ENCODE measurements at places on chromosomes 1 and 21.

- DNase-seq, result no peak
Measured at GRCh38 chr1:115694805-115695204, 53.0 kb downstream of the VANGL1 start.

DNA sequence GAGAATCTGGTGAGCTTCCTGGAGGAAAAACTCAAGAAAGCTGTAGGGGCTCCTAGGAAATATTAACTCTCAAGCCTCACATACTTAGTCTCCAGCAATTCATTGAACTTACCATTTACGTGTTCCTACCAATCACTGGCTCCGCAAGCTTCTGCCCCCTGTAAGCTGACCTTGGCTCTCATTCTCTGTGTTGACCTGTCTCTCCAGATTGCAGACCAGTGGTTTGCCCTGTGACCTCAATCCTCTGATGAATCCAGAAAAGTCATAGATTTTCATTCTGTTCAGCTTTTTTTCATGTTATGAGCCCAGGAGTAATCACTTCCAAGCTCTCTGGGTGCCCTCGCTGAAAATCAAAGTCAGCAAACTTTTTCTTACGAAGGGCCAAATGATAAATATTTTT lies 241.9 kb downstream of the DSCAM start:
- DNase-seq, result no peak

- DNase-seq, result no peak
Measured at GRCh38 chr1:234699795-234700665, 90.1 kb upstream of the IRF2BP2 start.

GRCh38 chr1:20982316-20982715 lies 194.4 kb downstream of the EIF4G3 start:
- DNase-seq, result no peak

DNA sequence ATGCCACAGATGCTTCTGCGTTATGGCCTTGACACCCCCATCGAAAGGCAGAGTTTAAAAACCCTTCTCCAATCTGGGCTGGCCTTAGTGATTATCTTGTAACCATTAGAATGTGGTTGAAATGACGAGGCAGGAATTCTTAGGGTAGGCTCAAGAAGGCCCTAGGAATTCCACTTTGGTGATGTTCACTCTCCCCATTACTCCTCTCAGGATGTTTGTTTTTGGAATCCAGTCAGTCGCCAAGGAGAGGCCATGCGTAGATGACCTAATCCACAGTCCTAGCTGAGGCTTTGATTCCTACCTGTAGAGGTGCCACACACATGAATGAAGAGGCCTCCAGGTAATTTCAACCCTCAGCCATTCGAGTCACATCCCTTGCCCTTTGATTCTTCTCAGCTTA lies 318.2 kb downstream of the NEGR1 start:
- DNase-seq, result no peak

DNA sequence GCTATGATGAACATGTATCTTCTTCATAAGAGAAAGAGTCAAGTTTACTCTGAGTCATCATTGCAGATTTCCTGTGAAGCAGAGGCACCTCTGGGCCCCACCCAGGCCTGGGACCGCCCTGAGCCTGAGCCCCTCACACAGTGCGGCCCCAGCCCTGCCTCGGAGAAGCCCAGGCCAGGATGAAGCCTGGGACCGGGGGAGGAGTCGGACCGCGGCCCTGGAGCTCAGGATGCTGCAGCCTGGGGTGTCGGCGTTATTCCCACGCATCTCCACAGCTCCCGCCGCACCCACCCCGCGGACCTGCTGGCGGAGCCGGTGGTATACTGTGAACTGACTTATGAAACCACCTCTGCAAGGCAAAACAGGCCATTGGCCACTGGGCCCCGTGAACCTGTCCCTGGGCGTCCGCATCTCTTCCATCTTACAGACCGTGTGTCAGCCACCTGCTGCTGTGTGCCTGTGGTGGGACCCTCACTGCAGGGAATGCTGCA lies 2.4 kb upstream of the COL6A1 start:
- DNase-seq, result no peak

DNA sequence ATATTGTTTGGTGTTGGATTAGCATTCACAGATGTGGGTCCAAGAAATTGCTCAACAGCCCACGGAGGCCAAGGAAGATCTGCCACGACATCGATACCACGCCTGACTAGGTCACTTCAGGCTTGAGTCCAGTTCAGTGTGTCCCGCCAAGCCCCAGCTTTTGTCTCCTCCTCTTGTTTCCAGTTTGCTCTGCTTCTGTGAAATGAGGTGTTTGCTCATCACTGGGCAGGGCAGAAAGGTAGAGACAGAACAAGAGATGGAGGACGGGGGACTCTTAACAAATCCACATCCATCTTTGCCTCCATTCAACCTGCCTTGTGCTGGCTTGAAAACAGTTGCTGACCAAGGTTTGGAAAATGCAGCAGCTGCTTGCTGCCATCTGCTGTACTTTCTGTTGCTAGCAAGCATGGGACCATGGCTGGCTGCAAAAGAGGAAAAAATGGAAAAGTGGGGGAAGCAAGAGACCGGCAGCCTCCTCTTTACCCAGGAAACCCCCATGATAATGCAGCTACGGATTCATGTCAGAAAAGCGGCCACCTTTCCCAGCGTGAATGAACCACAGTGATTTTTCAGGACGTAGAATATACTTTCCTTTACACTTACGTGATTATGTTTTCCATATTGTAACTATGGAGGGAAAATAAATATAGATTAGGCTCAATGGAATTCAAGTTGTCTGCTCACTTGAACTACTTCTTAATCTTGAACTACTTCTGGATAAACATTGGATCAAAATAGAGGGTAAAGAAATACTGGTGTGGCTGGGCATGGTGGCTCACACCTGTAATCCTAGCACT lies 80.2 kb upstream of the GREM2 start:
- DNase-seq, result no peak

GRCh38 chr1:33599516-33600115 lies 127.2 kb downstream of the ZSCAN20 start:
- no peak for DNase-seq

GRCh38 chr21:44506279-44507255 lies 33.4 kb downstream of the KRTAP10-1 start:
- no peak for DNase-seq

- DNase-seq, result no peak
Measured at GRCh38 chr1:168293356-168293755, 12.7 kb downstream of the TBX19 start.

DNA sequence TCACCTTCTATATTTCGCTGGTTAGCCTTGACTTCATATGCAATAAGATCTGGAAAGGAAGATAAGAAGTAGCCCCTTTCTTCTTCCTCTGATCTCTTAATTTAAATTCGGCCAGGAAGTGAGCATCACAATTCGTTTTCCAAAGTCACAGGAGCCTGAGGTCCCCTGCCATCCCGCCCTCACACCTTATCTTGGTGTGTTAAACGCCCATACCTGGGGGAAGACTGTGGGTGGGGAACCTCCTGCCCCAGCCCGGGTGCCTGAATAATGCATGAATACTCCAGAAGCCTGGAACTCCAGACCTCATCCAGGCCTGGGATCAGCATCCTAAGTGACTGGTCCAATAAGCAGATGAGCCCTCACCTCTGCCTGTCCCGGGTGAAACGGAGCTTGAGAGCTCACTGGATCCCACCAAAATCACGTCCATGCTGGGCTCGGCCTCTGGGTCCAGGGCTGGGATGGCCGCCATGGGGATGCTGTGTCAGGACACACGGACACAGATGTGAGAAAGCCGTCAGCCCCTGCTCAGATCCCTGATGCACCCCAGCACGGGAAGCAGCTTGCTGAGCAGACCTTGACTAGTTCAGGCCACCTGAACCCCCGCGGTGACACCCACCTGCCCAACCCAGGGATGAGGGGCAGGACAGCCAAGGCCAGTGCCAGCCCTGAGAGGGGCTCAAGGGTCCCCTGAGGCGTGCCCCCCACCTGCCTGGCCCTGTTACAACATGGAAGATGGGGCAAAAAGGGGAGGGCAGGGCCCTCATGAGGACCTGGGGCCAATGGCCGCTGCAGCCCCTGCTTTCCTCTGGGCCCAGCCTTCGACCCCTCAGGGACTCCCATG lies 686 bp downstream of the DNMT3L start:
- no peak for DNase-seq

- DNase-seq, result no peak
Measured at GRCh38 chr1:87462894-87463293, 134.2 kb downstream of the LMO4 start.

DNA sequence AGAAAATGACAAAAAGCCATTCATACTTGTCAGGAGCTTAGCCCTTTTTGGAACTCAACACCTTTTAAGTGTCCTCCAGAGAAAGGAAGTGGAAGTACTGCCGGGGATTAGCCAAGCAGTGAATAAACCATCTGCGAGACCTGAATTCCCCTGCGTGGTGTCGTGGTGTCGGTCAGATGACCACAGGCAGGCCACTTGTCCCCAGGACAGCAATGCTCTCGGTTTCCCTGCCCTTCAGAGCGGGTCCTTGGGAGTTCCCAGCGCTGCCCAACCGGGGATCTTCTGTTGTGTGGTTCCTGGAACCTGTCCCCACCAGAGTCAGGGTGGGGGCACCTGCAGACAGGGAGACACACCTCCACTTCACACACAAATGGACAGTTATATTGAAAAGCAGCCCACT lies 9.2 kb downstream of the GPR157 start:
- no peak for DNase-seq

DNA sequence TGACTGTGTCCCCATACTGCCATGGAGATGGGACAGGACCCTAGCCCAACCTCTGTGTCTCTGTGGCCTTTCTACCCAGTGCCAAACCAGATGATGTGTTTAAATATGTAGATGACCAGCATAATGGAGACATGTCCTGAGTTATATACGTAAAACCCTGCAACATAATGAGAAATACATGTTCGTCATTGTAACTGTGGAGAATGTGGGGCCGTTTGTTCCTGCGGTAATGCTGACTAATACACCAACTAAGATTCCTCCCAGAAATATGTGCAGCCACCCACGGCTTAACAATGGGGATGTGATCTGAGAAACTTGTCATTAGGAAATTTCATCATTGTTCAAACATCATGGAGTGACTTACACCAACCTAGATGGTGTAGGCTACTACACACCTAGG lies 71.7 kb upstream of the SIM2 start:
- no peak for DNase-seq

DNA sequence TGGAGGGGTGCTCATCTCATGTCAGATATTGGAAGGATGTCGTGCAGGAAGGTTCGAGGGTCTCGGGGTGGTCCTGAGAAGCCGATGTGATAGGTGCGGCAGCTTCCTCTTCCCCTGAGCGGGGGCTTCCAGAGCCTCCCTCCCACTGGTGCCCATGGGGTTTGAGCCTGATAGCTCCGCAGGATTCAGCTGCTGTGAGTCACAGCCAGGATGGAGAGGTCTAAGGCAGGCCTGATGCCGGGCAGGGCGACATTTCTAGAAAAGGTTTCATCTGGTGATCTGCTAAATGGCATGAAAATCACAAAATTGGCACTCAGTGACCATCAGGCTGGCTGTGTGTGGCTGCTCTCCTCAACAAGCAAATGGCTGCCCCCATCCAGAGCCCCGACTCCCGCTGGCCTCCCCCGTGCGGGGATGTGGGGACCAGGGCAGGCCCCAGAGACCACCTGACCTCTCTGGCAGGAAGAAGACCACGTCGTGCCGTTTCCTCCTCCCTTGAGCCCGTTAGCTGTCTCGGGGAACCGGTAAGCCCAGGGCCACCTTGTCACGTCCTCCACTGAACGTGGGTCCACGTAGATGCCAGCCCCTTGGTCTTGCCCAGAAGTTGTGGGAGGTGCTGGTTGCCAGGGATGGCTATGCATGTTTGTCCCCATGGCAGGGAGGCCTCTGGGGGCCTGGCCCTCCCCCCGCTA lies 66.1 kb downstream of the SKI start:
- no peak for DNase-seq

DNA sequence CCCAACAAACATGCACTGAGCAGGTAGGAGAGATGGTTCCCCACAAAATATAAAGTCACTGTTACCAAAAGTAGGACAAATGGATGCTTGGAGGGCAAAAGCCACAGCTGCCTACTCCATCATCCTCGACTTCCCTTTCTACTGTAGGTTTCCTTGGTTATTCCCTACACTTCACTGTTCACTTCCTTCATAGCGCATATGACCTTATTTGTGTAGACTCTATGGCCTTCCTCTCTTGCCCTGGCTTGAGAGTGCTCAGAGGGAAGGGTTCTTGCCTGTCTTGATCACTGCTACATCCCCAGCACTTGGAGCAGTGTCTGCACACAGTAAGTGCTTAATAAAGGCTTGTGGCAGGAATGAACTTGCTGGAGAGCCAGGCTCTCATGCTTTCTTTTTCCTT lies 14.6 kb upstream of the TRNP1 start:
- no peak for DNase-seq

DNA sequence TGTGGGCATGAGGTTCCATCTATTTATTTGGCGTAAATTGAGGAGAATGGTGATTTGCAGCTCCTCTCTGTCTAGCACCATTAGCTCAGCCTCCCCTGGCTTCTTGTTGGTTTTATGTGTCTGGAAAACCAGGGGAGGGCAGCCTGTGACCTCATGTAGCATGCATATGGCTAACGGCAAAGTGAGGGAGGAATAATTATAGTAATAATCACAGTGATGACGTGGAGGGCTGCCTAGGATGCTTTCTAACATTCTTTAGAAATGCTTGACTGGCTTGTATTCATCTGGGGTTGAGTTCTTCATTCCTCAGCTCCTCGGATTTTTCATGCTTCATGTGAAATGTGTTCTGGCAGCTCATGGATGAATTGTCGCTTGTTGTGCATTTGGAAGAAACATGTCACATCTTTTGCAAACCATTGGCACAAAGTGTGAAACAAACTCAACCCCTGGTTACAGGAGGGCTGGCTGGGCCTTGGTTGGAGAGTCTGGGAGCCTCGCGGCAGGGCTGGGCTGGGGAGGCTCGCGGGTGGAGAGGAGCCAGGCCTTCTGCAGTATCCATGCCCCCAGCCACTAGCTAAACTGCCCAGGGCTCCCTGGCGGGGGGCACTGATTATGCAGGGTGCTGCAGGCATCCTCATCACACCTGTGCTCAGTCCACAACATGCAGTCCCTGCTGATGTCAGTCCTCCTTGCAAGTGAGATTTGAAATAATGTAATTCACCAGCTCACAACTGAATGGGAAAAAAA lies 149.6 kb downstream of the DISC1 start:
- DNase-seq, result no peak

GRCh38 chr1:49556676-49557234 lies 467.0 kb downstream of the AGBL4 start:
- no peak for DNase-seq

DNA sequence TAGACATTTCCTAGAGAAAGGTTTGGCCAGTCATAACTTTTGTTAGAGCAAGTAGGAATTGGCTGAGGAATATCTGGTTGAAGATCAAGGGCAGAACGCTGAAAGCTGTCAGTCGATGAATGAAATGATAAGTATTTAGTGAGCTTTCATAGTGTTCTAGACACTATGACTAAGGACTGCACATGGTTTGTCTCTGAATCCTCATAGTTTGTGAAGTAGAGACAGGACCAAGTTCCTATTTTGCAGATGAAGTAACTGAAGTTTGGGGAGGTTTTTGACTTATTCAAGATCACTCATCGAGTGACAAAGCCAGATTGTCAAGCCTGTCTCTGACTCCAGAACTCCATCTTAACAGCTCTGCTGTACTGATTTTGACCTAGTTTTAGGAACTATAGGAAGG lies 4.7 kb downstream of the ELOA start:
- DNase-seq, result no peak

- no peak for DNase-seq
Measured at GRCh38 chr1:237556911-237557310, 333.8 kb downstream of the ZP4 start.

All from stimulated activated effector memory CD8-positive, alpha-beta T cell treated with anti-CD3 and anti-CD28 coated beads, Interleukin-12 subunit alpha, Interleukin-12 subunit beta, amount 100 ng/mL, for 72 hours (primary cell).